ENCODE measurements at places on chromosomes 16 and 17.
A peak's percentile ranks its signal among the peaks of the same experiment; 100 is the strongest.

- DNase-seq, result no peak
Observed at GRCh38 chr17:2797226-2797625, 988 bp downstream of the RAP1GAP2 start.

DNA sequence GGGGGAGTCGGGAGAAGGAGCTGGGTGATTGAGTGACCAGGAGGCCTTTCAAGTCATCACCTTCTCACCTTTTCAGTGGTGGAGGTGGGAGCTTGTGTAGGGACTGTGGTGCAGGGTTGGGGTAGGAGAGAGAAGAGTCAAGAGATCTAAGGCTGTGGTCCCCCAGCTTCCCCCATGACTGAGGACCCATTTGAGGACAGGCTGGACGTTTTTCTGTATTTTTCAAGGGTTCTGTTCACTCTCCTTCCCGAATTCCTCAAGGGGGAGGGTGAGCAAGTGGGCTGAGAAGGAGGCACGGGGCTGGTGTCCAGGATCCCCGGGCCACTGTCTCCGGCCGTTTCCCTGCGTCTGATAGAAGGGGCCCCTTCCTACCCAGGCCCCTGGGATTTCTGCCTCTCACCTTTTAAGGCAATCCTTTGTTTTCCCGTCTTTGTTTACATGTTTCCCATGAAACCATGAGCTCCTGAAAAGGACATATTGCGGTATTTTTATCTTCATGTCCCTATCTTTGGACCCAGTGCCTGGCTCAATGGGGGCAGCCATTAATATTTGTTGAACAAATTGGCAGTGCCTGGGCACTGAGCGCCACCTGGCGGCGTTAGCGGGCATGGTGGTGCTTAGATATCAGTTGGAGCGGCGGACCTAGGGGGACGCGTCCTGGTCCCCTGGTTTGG is 9.2 kb upstream of the CD300A start:
- peak; percentile 73 for DNase-seq

GRCh38 chr16:87860553-87861299 is 8.6 kb downstream of the SLC7A5 start:
- peak; percentile 20 for DNase-seq

DNA sequence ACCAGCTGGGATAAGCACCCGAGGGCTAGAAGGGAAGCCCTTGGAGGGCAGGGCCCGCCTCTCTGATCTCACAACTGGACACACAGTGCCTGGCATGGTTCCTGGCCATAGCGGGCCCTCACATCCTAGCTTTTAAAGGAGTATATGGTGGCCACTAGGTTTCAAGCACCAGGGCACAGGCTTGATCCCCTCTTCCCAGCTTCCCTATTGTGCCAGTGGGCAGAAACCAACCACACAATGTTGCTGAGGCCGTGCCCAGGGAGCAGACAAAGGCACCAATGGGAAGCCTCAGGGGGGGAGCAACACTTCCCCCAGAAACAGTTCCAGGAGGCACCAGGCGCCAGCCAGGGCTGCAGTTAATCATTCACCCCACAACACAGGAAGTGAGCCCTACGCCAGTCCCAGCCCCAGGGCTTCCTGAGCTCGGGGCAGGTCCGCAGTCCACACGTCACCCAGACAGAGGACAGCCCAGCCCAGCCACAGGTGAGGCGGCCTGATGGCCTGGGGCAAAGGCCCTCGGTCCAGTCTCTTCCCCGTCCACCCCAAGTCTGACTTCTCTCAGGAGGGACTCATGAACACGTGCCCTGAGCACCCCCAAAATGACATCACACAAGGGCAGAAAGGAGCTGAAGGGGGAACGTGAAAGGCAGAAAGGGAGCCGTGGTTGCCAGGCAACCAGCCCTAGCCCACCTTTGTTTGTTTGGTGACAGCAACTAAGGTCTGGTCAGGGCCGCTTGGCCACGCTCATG is 12.8 kb downstream of the SMIM5 start:
- DNase-seq, result no peak

DNA sequence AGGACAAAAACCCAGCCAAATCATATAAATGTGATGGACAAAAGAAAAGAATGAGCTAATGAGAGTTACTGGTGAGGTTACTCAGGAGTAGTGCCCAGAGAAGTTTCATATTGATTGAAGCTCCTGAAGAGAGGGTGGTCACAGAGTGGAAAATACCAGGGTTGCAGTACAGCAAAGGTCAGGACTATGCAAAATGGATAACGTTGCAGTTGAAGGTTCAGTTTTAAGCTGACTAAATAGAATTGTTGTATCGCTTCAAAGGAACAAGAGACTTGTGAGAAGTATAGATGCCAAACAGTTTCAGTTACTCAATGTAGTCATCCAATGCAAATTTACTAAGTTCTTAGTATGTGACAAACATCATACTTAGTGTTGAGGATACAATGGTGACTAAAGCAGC is 47.1 kb downstream of the ABCA8 start:
- DNase-seq, result no peak

Measured in activated CD4-positive, alpha-beta T cell treated with anti-CD3 and anti-CD28 coated beads for 4 hours (primary cell).